Activated naive CD4-positive, alpha-beta T cell (primary cell): ENCODE measurements at places on chromosomes 1 and 21.
A peak's percentile ranks its signal among the peaks of the same experiment; 100 is the strongest.

DNA sequence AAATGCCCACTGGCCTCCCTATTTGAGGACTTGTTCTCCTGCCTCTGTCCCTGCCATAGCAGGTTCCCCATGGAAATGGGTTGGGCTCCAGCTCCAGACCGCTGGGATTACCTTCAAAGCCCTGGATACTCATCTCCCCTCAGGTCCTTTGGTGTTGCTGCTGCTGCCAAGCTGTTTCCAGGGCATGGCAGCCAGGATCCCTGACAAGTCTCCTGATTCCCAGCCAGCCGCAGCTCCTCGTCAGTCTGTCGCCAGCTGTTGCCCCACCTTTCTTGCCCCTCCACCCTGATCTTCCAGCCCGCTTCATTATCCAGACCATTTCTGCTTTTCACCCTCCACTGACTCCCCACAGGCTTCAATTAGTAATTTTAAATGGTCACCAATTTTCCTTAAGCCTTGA lies 68.3 kb upstream of the KCND3 start:
- DNase-seq = no peak

DNA sequence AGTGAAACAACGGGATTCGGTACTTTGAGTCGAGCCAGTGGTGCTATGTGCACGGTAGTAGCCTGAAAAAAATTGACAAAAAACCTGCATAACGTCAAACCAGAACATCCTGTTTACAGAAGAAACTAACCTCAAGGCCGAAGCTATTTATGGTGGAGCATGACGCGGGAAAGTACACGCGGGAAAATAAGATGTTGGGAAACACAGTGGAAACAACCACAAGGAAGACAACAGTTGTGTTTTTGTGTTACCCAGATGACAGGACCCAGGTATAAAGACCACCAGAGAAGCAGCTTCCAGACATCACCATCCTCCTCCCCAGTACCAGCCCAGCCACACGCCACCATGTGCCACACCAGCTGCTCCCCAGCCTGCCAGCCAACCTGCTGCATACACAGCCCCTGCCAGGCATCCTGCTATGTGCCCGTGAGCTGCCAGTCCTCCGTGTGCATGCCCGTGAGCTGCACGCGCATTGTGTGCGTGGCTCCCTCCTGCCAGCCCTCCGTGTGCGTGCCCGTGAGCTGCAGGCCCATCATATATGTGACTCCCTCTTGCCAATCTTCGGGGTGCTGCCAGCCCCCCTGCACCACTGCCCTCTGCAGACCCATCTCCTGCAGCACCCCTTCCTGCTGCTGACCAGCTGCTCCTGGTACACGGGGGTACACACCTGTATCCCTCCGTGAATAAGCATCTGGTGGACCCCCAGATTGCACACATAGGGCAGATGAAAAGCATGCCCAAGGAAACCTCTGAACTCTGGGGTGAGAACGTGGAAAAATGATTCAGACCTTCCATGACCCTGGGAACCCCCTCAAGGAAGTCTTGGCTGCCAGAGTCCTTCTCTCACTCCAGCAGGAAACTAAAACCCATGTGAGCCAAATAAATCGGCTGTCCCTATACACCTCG lies at the start of gene KRTAP12-3:
TSS of gene KRTAP12-3 (plus strand) at position 298 of the 906 bp plus-strand sequence. CDS start at position 346, 48 bp downstream.
- peak; percentile 33 for DNase-seq

GRCh38 chr1:115567431-115567830 lies 74.3 kb upstream of the VANGL1 start:
- no peak for DNase-seq

GRCh38 chr21:34189506-34189905 lies 116.1 kb downstream of the MRPS6 start:
- DNase-seq = no peak

DNA sequence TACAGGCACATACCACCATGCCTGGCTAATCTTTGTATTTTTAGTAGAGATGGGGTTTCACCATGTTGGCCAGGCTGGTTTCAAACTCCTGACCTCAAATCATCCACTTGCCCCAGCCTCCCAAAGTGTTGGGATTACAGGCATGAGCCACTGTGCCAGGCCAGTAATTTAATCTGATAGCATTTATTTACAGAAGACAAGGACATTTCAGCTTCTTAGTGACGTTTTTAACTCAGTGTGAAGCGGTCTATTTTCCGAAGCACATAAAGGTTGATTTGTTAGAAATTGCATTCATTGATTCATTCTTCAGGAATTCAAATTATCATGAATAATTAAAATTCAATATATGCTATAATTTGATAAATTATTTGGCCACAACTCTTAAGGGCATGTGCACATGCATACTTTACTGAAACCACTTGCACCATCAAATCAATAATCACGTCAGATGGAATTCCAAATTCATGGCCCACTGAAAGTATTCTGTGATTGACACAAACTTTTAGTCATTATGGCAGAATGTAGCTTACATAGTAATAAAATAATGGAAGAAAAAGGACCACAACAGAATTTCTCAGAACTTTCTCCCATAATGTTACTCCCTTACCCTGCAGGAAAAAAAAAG lies 339.5 kb downstream of the VAV3 start:
- no peak for DNase-seq

DNA sequence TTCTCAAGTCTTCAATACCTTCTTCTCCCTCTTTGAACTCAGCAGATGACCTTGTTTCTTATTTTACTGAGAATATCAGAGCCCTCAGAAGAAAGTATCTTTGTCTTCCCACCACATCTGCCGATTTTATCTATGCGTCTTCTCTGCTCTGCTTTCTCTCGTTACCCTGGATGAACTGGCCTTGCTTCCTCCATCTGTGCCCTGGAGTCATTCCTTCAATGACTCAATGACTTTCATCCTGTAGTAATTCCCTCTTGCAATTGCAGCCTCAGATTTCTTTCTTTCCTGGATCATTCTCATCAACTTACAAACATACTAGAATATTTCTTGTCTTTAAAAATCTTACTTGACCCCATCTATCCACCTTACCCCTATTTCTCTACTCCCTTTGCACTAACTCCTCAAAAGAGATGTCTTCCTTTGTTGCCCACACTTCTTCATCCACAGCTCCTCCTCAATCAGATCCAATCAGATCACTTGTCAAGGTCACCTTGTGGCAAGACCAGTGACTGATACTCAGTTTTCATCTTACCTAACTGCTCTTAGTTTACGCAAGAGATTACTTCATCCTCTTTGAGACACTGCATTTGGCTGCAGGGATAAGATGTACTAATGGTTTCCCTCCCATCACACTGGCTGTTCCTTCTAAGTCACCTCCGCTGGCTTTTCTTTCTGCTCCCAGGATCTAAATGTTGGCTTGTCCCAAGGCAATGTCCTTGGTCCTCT lies 8.2 kb upstream of the TGFBR3 start:
- DNase-seq = no peak

DNA sequence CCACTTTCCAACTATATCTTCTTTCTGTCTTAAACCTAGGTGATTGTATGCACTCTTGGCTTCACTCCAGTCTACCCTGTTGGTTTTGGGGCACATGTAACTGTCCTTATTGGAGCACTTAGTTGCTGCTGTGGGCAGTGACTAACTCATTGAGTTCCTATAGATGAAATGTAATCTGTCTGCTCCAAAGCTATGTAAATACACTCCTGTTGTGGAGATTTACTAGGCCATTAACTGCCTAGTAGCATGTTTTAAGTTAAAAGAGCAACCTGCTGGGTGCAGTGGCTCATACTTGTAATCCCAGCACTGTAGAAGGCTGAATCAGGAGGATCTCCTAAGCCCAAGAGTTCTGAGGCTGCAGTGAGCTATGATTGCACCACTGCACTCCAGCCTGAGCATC lies 137.6 kb downstream of the ZMYM4 start:
- no peak for DNase-seq

DNA sequence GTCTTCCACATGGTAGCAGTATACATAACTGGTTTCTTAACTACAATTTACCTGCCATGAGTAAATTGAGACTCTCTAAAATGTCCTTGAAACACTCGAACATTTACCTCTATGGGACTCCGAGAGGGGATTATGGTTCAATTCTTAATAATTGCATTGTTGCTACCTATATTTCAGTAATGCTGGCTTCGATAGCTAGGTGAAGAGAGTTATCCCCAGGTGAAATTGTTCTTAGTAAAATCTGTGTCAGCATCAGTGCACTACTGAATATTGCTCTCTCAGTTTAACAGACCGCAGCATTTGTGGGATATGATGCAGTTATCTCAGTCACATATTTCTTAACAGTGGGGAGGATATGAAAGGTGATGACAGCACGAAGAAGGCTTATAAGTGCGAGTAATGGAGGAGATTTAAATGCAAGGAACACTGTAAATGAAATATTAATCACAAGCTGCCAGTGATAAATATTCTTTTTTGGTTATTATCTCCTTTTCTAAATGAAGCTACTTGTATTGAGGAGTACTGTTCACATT lies 801.9 kb downstream of the BRINP3 start:
- no peak for DNase-seq

DNA sequence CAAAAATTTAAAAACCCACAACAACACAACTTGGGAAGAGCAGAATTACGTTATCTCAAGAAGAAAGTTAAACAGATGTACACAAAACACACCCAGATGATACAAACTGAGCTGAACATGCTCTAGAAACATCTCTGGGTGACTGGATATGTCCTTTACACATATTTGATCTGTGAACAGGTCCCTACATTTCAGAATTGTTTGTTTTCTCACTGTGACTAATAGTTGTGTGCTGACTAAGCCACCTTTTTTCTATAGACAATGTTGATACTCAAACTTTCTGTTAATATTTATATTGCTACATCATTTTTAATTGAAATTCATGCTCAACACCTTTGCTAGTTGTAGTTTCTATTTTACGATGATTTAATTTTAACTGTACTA lies 1.0 kb upstream of the F11R start:
- no peak for DNase-seq

DNA sequence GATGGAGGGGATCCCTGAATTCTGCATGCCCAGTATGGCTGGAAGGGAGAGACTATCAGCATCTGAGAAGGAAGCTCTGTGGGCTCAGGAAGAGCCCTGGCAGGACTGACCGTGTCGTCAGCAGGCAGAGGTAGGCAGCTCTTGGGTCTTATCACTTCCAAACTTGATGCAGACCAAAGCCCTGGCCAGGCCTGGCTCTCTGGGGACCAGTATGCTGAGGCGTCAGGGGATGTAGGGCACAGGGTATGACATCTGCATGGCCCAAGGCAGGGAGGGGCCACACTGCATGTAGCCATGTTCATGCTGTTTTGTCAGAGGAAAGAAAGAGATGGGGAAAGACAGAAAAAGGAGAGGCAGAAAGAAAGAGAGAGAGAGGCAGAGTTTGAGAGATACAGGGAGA lies 6.3 kb downstream of the FGR start:
- no peak for DNase-seq

GRCh38 chr1:174875306-174875705 lies 124.4 kb upstream of the CACYBP start:
- no peak for DNase-seq

DNA sequence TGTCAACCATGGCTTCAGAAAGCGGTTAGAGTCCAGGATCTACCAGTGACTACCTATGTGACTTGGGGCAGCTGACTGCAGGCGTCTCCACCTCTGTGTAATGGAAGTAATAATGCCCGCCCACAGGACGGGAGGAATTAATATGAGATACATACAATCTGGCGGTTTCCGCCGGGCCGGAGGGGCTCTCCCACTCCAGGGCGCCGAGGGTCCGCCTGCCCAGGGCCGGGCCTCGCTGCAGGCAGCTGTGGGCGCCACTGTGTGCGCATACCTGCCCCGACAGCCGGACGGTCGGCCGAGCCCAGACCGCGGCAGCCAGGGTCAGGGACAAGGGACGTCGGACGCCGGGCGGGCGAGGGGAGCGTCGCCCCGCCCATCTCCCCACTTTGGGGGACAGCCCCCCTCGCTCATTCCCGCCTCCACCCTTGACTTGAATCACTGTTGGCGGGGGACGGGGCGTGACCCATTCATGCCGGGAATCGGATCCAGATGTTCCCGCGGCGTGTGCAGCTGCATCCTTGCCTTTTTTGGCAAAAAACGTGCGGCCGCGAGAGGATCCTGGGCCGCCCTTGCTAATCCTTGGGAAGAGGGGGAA lies 6.0 kb upstream of the SF3A3 start:
- no peak for DNase-seq

DNA sequence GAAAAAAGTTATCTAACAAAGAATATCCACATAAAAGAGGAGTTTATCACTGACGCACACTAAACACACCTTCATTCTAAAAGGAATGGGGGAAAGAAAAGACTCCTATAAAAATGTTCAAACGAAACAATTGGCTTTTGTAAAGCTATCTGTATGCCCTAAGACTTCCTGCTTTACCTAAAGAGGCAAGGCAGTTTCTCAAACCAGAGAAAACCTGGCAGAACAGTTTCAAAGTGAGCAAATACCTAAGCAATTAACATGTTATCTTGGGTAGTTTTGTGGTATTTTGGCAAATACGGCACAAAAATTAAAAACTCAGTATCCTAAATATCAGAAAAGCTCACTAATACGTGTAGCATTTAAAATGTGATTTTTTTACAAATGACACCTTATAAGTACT lies 1.9 kb downstream of the PUM1 start:
- DNase-seq = no peak

GRCh38 chr1:172342584-172343239 lies 77.8 kb upstream of the C1orf105 start:
- no peak for DNase-seq

DNA sequence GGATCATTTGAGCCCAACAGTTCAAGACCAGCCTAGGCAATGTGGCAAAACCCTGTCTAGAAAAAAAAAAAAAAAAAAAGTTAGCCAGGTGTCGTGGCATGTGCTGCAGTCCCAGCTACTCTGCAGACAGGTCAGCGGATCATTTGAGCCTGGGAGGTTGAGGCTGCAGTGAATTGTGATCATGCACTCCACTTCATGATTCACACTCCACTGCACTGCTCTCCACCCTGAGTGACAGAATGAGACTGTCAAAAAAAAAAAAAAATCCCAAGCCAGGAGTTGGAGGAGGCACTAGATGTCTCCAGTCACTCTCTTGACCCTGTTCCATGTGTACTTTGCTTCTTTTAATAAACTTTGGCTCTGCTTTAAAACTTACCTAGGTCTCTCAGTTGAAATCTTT lies 51.0 kb upstream of the OLFM3 start:
- DNase-seq = no peak

GRCh38 chr1:41848216-41848952 lies 70.3 kb downstream of the HIVEP3 start:
- no peak for DNase-seq

DNA sequence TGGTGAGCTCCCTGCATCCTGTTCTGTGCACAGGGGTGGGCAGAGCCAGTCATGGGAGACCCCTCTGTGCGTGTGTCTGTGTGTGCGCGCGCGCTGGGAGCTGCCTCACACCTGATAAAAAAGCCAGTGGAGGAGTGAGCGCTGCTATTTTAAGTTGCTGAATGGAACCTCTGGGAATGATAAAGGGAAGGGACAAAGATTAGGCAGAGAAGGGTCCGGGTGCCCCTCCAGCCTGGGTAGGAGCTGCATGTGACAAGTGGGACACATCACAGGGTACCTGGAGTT lies 847 bp downstream of the ADORA1 start:
- no peak for DNase-seq
